Adipocyte (in vitro differentiated cells): ENCODE measurements at places on chromosomes 11 and 22.

DNA sequence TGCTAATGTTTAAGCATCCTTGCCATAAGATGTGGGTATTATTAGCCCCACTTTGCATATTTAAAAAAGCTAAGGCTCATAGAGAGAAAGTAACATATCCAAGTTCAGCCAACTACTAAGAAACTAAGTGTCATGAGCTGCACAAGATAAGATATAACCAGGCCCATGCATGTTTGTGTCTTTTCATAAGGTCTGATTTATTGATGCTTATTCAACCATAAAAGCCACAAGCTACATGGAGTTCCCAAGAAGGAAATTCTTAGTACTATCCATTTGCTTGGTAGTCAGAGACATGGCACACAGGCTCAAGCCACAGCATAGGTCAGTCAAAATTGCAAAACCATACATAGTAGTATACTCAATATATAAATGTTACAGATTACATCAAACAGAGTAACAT lies 488.5 kb downstream of the SOX6 start:
- DNase-seq: no peak

DNA sequence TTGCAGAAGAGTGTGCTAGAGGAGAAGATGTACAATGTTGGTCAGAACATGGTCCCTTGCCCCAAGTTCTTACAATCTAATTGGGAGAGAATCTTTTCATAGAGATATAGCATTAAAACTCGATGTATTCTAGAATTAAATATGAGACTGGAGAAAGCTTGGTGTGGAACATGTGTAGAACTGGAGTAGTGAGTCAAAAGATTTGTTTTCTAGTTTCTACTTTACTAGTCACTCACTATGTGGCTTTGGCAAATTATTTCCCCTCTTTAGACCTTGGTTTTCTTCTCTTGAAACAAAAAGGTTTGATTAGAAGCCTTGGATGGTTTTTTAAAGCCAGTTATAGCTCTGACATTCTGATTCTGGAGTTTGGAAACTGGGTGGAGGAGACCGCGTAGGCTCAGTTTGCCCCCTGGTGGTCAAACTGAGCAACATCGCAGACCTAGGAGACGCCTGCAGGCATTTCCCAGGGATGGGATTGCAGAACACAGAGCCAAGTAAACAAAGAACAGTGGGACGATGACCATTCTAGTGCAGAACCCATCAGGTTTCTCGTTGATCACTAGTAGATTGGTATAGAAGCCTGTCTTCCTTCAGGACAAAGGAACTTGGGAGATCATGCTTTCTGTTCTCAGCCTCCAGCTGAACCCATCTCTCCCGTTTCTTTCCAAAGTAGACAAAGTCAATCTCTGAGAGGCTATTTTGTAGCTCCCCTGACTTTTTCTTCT lies 8.5 kb upstream of the CHRDL2 start:
- peak; percentile 87 for DNase-seq

DNA sequence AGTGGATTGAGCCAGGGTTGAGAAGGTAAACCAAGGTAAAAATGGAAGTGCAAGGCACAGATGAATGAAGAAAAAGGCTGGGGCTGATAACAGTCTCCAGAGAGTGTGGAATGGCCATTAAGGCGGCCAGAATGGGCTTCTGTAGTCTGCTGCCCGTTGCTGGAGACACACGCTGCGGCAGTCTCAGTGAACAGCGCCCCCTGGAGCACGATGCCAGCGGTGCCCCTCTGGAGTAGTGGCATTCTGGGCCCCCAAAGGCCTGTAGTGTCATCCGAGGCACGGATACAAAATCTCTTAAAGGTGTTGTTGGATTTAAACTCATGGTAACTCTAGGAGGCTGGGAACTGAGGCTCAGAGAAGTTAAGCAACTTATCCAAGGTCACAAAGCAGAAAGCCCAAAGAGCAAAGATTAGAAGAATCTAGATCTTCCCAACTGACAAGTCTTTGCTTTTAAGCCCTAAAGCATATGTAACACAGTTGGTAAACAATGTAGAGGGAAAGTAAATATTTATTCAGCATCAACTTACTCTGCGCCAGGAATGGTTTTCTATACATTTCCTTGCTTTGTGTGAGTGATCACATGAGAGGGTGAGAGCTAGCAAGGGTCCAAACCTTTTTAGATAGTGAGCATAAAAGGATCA lies 18.2 kb downstream of the KCNJ1 start:
- peak; percentile 15 for DNase-seq

DNA sequence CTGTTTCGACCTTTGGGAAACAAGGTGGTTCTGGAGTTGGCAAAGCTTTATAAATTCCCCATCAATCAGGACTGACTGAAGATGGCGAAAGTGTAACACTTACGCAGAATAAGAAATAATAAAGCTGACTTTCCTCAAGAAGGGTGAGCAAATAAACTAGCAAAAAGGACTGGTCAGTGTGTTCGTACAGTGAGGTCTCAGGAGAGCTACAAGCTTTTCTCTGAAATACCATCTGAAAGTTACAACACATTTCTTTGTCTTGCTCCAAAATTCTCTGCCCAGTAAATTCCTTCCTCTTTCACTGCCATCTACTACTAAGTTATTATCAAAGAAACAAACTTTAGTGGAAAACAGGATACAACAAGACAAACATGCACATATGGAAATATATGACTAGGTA lies 13.4 kb downstream of the PITPNB start:
- DNase-seq: peak; percentile 69

- no peak for DNase-seq
Measured at GRCh38 chr22:50032941-50033601, 20.5 kb upstream of the IL17REL start.

GRCh38 chr11:103830205-103830604 lies 206.2 kb upstream of the DDI1 start:
- DNase-seq: no peak

GRCh38 chr11:47332303-47332711 lies 20.2 kb downstream of the MYBPC3 start:
- no peak for DNase-seq

GRCh38 chr22:39534591-39535356 lies 2.2 kb upstream of the RPS19BP1 start:
- DNase-seq: peak; percentile 91

DNA sequence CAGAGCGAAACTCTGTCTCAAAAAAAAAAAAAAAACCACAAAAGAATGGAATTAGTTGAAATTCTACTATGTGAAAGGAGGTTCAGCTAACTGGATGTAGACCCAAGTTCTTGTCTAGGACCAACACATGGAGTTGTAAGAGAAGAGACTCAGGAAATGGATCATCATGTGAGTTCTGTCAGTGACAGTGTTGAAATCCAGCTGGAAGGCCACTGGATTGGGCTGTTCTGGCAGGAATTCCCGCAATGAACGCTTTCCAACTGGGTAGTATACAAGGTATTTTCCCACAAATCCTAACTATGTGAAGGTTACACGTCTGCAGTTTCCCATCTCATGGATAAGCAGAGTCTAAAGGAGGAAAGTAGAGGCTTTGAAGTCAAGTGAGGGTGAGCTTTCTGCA lies 151.2 kb downstream of the MAML2 start:
- no peak for DNase-seq

DNA sequence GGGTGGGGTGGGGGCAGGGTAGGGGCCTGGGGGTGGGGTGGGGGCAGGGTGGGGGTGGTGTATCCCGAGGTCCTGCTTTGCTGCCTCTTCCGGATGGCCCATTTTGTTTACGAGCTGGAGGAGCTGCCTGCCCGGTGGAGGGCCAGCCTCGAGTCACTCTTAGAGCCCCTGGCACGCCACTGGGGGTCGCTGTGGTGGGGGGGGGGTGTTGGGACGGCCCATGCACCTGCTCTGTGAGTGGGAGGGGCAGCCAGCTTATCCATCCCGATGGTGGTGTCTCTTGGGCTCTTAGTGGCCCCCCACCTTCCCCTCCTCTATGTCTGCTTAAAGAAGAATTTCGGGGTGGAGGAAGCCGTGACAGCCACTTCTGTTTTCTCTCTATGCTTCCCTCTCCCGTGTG lies 24.6 kb downstream of the MRGPRD start:
- DNase-seq: no peak

DNA sequence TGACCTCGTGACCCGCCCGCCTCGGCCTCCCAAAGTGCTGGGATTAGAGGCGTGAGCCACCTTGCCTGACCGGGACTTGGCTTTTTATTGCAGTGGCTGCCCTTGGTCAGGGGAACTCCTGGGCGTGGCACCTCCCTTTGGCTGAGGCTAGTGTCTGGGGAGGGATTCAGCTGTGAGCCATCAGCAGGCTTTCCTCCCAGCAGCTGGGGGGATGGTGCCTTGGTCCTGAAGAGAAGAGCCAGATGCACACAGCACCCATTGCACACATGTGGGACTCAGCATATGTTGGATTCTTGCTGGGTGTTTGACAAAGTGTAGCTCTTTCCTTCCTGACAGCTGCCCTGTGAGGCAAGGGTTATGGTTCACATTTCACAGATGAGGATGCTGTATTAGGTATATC lies 8.4 kb downstream of the CYTH4 start:
- peak; percentile 33 for DNase-seq

DNA sequence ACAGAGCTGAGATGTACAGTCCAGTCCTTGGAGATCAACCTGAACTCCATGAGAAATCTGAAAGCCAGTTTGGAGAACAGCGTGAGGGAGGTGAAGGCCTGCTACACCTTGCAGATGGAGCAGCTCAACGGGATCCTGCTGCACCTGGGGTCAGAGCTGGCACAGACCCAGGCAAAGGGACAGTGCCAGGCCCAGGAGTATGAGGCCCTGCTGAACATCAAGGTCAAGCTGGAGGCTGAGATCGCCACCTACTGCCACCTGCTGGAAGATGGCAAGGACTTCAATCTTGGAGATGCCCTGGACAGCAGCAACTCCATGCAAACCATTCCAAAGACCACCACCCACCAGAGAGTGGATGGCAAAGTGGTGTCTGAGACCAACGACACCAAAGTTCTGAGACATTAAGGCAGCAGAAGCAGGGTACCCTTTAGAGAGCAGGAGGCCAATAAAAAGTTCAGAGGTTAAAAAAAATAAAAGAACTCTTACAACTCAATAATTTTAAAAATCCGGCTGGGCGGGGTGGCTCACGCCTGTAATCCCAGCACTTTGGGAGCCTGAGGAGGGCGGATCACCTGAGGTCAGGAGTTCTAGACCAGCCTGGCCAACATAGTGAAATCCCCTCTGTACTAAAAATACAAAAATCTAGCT lies 69.9 kb upstream of the RTL6 start:
- peak; percentile 50 for DNase-seq

GRCh38 chr11:17764446-17765218 lies 30.1 kb downstream of the KCNC1 start:
- no peak for DNase-seq

- no peak for DNase-seq
Measured at GRCh38 chr11:112437096-112437495, 176.4 kb upstream of the PLET1 start.

DNA sequence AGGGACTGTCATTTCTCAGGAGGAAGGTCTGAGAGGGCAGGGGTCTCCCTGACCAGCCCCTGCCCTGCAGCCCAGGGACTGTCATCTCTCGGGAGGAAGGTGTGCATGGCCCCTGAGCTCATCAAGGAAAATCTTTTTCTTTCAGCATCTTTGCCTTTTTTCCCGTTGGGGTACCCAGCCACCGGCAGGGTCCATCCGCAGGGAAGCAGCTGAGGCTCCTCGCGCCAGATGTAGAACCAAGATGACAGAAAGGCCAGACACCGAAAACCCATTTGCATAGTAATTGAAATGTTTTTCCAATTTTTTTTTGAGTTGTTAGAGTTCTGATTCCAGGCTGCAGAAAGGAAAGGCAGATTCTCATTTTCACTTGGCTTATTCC lies 613.9 kb downstream of the TBC1D22A start:
- DNase-seq: no peak
